Kidney epithelial cell (primary cell): ENCODE measurements at places on chromosomes 3 and 15. TPM values are rescaled to one million over a fixed set of nuclear protein-coding genes. Genes with fewer than 3 reads are reported as not detected.

The ATP13A5 gene
- not detected in 2 replicates for total RNA-seq

The P2RY1 gene
- 0.41 and 0.58 TPM in 2 replicates for total RNA-seq

- peak; percentile 5 for DNase-seq
Measured at GRCh38 chr3:111412656-111413055, 129.3 kb upstream of the CD96 start.

GRCh38 chr3:9279966-9280365 is 30.5 kb upstream of the SRGAP3 start:
- peak; percentile 10 for DNase-seq

DNA sequence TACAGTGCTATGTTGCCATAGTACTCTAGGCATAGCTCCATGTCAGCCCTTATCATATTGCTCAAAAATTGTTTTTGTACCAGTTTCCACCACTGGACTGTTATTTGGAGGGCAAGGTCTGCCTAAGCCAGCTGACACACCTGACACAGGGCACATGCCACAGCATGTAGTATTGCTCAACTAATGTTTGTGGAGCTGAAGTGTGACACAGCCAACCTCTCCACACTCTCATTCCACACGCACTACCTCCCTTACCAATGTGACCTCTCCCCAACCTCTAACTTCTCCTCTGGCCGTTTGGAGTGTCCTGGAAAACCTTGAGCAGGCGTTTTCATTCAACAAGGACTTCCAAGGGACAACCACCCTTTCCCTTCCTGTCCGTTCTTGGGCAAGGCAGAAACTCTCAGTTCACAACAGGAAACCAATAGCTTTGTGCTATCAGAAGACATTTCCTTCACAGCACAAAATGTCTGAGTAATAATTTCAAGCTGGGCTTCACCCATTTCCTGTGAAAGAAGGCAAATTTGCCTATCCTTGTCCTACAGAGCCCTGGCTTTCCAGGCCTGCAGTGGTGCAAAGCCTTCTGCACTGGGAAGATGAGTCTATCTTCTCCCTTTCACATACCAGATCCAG is 38.4 kb downstream of the TLNRD1 start:
- no peak for DNase-seq

- DNase-seq: no peak
Measured at GRCh38 chr15:99385865-99386264, 134.6 kb downstream of the LRRC28 start.
